ENCODE measurements at places on chromosomes 6 and 20.

GRCh38 chr6:121755485-121755884 lies 320.0 kb downstream of the GJA1 start:
- no peak for DNase-seq

DNA sequence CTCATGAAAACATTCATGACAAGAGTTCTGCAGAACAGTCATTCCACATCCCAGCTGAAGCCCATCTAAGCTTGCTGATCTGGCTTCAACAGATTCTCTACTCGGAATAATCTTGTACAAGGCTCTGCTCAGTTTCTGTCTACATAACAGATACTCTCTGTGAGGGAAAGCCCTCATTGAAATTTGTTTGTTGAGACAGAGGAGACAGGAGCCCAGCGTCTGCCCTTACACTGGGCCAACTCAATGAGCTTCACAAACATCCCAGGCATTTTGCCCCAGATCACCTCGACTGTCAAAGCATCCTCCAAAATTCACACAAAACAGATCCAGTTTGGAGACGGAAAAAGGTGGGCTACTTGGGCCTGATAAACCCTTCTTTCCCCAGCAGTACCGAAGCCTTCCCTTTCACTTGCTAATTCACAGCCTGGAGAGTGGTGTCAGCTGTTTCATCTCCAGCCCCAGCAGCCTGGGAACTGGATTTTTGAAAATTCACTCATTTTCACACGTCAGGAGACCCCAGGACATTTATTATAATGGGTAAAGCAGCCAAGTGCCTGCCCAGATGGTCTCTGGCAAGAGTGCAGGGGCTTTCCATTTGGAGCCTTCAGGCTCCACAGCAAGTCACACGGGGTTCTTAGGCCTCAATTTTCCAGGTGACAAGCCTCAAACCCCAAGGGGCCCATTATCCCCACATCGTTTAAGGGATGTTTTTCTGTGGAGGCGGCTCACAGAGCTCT lies 7.3 kb downstream of the CCDC167 start:
- no peak for DNase-seq

GRCh38 chr6:29667158-29667557 lies 10.3 kb downstream of the MOG start:
- DNase-seq, result no peak

DNA sequence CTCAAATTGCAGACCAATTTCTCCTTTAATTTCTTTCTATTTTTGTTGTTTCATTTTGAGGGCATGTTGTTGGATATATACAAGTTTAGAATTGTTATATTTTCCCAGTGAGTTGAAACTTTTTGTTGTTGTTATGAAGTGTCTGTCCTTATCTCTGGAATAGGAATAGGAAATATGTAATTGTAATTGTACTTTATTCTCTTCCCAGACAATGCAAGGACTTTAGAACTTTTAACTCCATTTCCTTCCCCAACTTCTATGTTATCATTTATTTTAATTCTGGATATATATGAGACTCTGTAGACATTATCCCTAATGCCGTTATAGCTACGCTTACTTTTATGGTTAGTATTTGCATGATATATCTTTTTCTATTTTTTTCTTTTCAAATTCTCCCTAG lies 12.4 kb downstream of the SERPINB1 start:
- DNase-seq, result no peak

- no peak for DNase-seq
Measured at GRCh38 chr6:160215232-160215631, 43.4 kb downstream of the SLC22A2 start.

DNA sequence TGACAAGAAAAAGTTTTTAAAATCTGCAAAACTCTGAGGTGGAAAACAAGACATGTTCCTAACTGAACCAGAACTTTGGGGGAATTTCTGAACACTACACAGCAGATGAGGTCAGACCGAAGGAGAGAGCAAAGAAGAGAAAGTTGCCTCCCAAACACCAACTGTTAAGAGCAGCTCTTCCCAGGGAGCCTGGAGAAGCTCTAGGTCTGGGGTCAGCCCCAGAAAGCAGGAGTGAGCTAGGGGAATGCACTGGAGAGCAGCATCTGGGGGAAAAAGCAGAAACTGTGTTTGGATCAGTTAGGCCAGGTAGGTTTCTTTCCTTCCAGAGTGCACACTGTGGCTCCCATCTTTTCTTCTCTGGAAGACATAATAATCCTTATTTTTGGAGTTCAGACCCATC lies 41.3 kb downstream of the FKBP5 start:
- DNase-seq, result no peak

- DNase-seq, result no peak
Measured at GRCh38 chr6:34236131-34236442, 586 bp upstream of the HMGA1 start.

DNA sequence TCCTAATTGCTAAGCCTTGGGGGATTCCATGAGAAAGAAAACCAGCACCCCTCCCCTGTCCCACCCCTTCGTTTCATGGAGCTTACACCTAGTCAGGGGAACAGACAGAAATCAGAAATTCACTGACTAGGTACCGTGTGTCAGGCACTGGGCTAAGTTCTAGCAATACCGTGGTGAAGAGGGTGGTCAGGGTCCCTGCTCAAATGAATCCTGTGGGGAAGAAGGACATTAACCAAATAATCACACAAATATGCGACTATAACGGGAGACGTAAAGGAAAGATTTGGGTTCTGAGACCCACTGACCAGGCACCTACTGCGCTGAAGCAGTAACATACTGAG lies 65.1 kb upstream of the TOP1 start:
- no peak for DNase-seq

DNA sequence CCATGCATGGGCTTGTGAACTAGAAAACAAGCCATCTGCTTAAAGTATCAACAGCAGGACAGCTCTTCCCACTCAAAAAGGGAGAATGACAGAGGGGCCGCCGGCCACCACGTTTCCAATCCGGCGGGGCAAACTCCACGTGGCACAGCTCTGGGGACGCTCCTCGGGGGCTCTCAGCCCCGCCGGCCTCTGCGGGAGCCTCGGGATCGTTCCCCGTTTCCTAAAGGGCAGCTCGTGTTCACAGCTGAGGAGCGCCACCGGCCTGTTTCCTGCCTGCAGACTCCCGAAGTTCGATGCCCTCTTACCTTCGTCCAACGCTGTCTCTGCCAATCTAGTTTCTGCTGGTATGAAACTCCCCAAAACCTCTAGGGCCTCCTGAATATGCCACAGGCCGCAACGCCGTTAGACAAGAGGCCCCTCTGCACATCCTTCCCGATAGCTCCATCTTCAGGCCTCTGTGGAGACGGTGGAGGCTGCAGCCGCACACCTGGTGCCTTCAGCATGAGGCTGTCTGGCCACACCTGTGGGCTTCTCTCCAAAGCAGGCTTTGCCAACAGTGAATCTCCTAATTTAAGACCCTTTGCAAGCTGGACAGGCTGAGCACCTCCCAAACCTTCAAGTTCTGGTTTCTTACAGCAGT lies 46.5 kb downstream of the KCNQ2 start:
- no peak for DNase-seq

- DNase-seq, result no peak
Measured at GRCh38 chr6:49826743-49827406, 39.5 kb downstream of the CRISP1 start.

- no peak for DNase-seq
Measured at GRCh38 chr6:53594596-53594995, 49.7 kb upstream of the GCLC start.

GRCh38 chr6:35141007-35141655 lies at the start of gene TCP11:
TSS of gene TCP11 (minus strand) at chr6:35141339. CDS start at chr6:35140870, 469 bp downstream.
- DNase-seq, result no peak

DNA sequence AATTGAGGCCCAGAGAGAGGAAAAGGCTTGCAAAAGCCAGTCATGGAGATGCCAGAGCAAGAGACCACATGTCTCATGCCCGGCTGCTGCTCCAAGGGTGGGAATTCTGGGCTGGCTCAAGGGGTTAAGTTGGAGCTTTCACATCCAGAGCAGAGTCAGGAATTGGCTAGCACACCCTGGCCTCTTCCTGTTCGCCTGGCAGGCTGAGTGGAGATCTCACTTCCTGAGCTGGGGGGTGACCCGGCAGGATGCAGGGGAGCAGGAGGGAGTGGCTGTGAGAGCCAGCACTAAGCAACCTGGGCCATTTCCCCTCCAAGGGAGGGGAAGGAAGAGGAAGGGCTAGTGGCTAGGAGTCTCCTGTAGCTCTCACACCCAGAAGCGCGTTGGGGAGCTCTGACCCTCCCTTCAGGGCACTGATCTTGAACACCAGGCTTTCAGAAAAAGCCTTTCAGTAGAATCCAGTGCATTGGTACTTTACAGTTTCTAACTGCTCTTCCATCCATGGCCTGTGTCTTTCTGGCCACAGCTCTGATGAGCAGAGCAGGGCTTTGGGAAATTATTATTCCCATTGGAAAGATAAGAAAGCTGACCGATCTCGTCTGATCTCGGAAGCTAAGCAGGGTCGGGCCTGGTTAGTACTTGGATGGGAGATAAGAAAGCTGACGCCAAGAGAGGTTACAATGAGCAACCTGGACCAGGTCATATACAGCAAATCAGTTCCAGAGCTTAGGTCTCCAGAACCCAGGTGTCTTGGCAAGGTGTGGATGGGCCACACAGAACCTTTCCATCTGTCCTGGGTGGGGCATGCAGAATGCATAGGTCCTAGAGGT lies 2.2 kb upstream of the CCM2L start:
- DNase-seq, result no peak

- no peak for DNase-seq
Measured at GRCh38 chr20:32162351-32162750, 45.2 kb downstream of the PLAGL2 start.

DNA sequence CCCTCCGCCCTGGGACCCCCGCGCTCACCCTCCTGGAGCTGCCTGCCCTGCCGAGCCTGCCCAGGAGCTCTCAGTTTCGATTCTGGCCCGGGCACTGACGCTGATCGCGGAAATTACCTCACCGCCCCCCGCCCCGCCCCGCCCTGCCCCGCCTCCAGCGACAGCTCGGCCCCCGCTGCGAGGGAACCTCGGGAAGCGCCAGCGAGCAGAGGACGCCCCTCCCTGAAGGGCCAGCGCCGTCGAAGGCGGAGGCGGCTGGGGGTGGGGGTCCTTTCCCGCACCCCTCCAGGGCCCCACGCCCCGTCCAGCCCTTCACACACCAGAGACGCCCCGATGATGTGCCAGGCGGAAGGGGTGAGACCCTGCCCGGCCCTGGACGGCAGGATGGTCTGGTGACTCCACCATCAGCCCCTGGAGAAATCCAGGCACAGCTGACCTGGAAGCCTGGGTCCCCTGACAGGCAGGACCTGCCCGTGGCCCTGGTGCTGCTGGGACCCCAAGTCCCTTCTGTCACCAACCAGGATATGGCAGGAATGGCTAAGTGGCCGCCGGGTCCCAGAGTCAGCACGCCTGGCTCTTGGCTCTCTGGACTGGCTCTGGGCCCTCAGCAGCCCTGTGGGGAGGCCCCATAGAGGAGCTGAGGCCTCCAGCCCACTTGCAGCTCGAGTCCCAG lies at the start of gene HELZ2:
TSS of gene HELZ2 (minus strand) at position 84 of the 673 bp plus-strand sequence. CDS start 1,854 bp downstream, outside the sequence.
- peak; percentile 46 for DNase-seq

- DNase-seq, result no peak
Measured at GRCh38 chr6:3557336-3557735, 100.5 kb upstream of the SLC22A23 start.

- DNase-seq, result no peak
Measured at GRCh38 chr6:12614456-12614855, 102.1 kb upstream of the PHACTR1 start.

GRCh38 chr6:140181876-140182275 lies 807.4 kb upstream of the CITED2 start:
- no peak for DNase-seq

DNA sequence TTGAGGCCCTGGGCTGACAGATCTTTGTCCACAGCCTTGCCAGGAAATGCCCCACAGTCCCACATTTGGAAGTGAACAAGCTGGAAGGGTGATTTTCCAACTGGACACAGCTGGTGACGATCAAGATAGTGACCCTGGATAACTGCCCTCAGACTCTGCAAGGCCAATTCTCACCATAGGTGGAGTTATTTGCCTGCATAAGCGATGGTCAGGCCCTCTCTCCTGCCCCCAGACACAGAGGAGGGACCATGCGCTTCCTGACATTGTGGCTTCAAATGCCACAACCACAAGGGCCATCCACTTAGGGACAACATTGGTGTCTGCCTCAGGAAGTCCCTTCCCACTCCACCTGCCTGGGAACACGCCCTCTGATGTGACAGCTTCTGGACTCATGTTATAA lies 96.0 kb downstream of the JPH2 start:
- DNase-seq, result no peak

GRCh38 chr6:29532320-29532951 lies 27.1 kb downstream of the UBD start:
- DNase-seq, result no peak

DNA sequence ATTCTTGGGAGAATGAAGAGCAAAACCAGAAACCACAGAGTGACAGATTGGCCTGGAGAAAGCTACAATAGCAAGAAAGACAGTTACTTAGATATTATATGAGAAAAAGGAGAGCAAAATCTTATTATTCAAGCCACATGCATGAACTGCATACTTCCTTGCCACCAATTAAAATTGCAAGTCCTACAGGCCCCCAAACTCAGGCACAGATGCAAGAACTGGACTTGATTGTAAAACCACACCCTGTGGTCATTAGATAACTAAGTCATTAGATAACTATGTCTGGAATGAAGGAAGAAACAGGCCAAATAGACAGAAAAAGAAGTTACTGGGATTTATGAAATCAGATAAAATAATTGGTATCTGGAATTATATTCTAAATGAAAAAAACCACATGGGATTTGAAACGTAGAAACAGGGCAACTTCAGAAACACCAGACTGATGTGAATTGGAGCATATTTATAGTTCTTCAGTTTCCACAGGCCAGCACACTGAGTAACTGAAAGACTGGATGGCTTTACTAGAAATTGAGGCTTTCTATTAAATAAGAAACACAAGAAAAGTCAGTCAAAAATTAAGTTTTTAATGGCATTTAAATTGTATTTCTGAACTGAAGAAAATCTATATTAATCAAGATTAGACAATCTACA lies 49.4 kb upstream of the CARMIL1 start:
- no peak for DNase-seq

DNA sequence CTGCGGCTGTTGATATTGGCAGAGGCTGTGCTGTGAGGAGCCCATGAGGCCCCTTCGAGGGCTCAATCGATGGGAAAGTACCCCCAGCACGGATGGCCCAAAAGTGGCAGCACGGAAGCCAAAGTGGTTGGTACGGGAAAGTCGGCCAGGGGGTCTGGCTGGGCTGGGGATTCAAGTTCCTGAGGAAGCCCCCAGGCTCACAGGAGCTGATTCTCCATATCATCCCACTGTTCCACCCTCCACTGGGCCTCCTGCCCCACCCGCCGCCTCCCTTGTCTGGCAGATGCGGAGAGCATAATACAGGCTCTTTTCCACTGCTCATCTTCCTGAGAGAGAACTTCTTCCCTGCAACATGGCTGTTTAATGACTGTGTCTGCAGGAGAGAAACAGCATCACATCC lies 217.8 kb upstream of the CST7 start:
- DNase-seq, result no peak
